ENCODE measurements at places on chromosomes 1 and 21.

GRCh38 chr1:226372885-226373284 lies 35.0 kb downstream of the PARP1 start:
- DNase-seq = no peak

- DNase-seq = no peak
Observed at GRCh38 chr1:165738794-165739193, 29.9 kb downstream of the TMCO1 start.

GRCh38 chr1:150875197-150876118 lies 941 bp downstream of the ARNT start:
- DNase-seq = no peak

DNA sequence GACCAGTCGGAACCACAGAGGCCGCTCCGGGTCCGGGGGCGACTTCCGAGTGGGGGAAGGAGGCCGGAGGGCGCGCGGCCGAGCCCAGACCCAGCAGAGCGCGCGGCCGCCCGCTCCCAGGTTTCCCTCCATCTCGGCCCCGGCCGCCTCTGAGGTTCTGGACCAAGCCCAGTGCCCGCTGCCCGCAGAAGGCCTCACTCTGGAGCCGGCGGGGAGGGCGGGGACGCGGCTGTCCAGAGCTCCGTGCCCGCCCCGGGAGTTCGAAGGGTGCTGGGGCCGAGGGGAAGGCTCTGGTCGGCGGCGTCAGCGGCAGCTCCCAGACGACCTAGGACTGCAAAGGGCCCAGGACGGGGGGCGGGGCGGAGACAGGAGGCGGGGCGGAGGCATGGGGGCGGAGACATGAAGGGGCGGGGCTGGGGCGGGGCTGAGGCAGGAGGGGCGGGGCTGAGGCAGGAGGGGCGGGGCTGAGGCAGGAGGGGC lies 48.0 kb upstream of the SLC19A1 start:
- no peak for DNase-seq

- no peak for DNase-seq
Observed at GRCh38 chr1:189027512-189027911, 1450.2 kb downstream of the BRINP3 start.

DNA sequence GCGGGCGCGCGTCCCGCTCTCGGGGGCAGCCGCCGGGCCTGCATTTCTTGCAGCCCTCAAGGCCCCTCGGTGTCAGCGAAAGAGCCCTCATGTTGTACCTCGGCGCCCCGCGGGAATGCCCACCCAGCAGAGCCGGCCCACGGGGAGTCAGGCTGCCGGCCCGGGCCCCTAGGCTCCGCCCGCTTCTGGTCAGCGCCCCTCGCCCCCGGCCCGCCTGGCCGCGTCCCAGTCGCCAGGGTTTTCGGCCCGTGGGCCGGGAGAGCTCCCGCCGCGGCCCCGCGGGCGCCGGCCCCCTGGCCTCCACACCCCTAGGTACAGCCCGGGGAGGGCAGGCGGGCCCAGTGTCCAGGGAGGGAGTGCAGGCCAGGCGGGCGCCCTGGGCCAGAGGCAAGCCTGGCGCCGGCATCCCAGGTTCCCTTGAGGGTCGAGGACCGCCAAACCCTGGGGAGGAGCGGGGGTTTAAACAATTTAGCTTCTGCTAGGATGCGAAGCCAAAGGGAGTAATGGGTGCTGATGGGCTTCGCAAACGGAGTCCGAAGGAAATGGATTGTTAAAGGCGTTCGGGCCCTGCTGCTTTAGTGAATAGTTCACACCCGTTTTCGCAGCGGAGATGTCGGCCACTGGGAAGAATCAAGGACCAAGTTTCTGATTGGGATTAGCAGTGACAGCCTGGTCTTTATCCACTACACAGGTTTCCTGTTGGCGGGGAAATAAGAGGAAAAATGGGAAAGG lies 486 bp upstream of the KCNA3 start:
- no peak for DNase-seq

DNA sequence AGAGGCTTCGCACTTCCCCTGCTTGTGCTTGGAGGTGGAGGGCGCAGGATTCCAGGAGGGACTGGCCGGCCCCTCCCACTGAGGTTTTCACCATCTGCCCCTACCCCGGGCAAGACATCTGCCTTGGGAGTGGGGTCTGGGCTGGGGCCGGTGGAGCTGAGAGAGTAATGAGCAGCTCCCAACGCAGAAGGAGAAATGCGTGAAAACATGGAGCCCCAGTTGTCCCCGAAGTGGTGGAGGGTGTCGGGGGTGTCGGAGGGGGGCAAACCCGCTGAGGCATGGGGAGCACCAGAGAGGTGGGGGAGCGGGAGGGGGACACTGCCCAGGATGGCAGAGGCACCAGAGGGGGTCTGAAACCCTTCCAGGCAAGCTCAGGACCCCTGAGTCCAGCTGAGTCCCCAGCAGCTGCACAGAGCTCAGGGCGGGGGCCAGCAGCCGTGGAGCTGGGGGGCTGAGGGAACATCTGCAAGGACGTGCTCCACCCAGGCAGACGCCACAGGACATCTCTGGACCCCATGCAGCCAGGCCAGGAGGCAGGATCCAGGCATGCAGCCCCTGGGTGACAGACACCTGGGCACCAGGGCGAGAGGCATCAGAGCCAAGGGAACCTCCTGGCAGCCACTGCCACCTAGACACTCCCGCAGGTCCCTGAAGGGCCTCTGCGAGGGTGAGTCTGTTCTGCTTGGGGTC lies 110.6 kb downstream of the SIK1 start:
- no peak for DNase-seq

DNA sequence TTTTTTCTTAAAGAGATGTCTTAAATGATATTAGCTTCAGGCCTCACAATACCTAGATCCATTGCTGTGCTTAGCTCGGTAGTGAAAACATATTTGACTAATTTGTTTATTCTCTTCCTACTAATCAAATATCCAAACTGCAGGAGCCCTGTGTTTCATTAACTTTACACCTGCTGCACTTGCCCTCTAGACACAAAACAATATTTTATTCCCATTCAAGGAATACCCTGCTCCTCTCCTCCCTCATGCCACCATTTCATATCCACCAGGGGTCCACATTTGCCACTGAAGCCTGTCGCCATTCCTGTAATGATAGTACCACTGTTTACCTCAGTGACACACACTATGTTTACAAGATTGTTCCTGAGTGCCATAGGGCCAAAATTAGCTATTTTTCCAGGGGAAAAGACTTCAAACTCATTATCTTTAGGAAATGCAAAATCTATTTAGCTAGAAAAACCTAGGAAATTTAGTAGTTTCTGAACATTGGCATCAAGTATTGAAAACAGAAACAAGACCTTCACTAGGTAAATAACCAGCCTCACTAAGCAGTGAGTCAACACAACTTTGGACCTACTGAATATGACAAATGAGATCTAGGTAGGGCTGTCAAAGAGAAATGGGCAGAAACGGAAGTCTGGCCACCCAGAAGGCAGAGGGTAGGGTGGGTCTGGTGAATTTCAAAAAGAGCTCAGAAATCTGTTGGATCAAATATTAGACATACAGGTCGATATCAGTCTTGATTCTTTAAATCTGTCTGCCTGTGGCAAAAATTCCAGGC lies 134.6 kb upstream of the KCNK1 start:
- DNase-seq = no peak
